Activated T-helper 1 cell treated with Interleukin-2 at 50 U/mL for 16 hours (primary cell): ENCODE measurements at places on chromosomes 1 and 21.

GRCh38 chr1:77899647-77900320 is 11.4 kb downstream of the NEXN start:
- DNase-seq: no peak

DNA sequence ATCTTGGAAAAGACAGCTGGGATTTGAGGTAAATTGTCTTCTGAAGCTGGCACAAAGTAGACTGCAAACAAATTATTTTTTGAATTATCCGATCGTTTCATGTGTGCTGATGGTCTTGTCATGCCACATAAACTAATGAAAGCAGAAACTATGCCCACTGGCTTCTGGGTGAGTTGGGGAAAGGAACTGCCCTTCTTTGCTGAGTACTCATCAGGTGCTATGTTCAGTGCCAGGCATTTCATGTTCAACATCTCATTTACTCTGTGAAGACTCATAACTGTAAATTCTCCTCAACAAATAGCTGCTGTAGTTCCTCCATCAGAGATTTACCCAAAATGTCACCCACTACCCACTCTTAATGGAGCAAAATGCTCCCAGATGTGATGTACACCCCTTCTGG is 1.2 kb downstream of the TRIT1 start:
- DNase-seq: no peak

DNA sequence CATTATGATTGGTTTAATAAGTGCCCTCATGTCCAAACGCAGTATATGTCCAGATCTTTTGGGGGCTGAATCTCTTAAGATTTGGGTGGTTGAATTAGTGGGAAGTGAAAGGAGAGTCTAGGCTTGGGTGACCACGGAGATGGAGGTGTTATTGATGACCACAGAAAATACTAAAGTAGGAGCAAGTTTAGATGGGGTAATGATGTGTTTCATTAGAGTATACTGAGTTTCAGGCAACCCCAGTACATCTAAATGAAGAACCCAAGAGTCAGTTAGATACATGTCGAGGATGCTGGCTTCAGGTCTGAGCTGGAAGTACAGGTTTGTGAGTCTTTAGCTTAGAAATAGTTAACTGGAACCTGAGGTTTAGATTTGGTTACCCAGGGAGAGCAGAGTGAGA is 6.5 kb upstream of the ZZZ3 start:
- DNase-seq: no peak

GRCh38 chr1:10675813-10676212 is 120.6 kb downstream of the CASZ1 start:
- DNase-seq: no peak

DNA sequence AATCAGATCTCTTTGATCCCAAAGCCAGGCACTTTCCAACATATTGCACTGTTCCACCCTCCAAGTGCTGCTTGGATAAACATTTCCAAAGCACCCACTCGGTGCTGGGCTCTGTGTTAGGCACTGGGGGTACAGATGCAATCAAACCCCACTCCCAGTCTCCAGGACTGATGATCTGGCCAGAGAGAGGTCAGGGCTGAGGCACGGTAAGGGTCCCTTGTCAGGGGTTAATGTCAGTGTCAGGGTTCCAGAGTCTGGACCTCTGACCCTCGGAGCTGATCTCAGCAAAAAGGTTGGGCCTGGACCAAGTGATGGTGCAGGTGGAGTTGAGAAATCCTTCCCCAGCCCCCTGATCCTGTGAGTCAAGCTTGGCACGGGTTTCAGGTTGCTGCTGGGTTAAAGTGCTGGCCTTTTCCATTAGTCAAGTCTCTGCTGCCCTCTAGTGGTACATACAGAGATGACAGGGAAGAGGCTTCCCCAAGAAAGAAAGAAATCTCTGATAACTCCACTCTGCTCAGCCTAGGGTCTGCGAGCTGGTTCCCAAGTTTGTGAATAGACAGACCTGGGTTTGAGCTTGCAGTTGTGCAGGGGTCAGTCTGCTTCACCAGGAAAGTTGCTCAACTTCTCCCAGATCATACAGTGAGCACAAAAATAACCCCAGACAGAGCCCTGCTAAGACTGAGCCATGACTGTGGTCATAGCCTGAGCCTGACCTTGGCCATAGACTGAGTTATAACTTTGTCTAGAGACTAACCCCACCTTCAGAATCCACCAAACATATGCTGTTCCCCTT is 74.6 kb downstream of the DMRTA2 start:
- no peak for DNase-seq

DNA sequence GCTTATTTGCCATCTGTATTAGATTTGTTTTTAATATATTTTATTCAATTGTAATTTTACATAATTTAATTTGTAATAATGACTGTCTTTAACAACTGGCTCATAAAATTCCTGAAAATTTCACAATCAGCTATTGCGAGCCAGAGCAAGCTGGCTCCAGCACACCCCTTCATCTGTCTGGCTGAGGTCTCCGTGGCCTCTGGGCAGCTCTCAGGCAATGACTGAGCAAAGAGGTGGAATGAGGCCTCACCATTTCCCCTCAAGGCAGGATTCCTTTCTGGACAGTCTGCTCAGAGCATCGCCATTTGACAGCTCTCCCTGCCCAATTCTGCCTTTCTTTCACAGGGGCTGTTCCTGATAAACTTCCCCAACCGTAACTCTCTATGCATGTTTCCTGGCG is 5.8 kb upstream of the KANK4 start:
- no peak for DNase-seq

DNA sequence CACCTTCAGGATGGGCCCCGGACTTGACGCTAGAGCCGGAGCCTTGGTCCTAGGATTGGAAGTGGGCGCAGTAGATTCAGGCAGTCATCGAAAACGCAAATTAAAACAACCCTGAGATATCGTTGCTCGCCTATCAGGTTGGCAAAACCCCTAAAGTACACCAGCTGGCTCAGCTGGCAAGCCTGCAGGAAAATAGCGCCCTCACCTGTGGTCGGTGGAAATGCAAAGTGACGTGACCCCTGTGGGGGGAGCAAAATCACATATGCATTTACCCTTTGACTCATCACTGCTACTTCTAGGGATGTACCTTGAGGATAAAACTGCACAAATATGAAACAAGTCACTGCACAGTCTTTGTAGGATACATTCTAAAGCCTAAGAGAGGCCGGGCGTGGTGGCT is 170.3 kb upstream of the TMEM51 start:
- no peak for DNase-seq

GRCh38 chr1:209513226-209513625 is 70.3 kb upstream of the CAMK1G start:
- DNase-seq: no peak

DNA sequence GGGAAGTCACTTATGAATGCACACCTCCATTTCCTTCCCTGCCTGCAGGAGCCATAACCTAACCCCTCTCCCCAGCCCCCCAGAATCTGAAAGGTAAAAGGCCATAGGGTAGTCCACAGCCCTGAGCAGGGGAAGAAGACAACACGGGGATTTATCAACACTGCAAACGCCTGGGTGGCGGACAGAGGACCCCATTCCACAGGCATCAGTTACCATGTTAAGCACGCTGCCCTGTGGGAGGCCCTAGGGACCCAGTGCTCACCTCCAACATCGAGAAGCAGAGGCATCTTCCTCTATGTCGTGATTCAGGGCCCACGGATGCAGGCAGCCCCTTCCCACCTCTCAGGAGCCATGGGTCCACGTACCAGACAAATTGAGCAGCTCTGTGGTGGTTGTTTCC is 523.8 kb downstream of the MATN1 start:
- DNase-seq: no peak

- DNase-seq: no peak
These were observed 11.1 kb downstream of the NOS1AP start for GRCh38 chr1:162080472-162081015.

GRCh38 chr1:205142102-205142469 is 20.3 kb upstream of the RBBP5 start:
- no peak for DNase-seq

DNA sequence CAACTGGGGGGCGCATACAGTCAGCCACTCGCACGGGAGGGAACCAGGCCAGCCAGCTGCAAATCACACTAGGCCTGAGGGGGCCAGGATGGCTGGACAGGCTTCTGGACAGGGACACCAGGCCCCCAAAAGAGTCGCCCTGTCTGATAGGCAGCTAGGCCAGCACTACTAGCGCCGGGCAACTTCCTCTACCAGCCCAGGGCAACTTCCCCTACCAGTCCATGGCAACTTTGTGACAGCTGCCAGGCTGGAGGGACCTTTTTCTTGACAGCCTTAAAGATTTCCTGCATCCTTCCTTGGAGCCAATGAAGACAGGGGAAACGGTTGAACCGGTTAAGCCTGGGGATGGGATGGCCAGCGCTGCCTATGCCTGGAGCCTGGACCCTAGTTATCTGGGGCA is 5.1 kb downstream of the IFFO2 start:
- no peak for DNase-seq

DNA sequence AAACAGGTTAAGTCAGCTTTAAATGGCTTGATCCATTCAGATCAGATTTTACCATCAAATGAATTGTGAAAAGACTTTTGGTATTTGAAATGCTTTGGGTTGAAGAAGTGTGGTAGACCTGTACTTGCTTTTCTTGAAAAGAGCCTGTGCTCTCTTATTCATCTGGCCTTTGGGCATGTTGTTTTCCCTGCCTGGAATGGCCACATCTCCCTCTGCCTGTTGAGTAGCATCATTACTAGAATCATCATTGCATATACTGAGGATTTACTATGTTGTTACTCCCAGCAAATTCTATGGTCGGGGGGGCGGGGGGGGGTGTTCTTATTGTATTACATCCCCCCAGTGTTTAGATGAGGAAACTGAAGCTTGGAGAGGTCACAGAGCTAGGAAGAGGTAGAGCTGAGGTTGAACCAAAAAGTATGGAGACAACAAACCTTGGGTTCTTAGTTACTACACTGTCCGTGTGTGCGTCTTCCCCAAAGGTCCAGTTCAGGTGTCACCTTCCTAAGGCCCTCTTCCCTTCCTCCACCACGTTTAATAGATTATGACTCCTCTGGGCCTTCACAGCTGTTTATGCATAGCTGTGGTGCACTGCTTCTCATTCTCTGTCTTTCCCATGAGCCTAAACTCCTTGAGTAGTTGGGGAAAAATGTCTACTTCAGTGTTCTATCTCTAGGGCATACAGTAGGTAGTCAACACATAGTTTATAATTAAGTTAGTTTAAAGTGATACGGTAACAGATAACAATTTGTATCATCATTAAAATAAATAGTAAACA is 246.4 kb upstream of the HOOK1 start:
- DNase-seq: no peak

DNA sequence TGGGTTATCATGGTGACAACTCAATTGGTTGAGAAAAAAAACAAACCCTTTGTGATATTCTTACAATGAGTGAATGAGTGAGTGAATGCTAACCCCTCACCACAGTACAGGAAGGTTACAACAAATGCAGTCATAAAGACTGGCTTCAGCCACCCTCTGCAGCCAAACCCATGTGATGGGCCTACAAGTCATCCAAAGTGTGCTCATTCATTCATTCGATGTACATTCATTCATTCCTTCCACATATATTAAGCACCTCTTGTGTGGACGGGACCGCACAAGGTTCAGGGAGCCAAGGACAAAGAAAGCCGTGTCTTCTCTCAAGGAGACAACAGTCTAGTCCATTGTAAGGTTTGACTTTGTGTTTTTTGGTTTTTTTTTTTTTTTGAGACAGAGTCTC is 49.4 kb downstream of the WDR4 start:
- no peak for DNase-seq

DNA sequence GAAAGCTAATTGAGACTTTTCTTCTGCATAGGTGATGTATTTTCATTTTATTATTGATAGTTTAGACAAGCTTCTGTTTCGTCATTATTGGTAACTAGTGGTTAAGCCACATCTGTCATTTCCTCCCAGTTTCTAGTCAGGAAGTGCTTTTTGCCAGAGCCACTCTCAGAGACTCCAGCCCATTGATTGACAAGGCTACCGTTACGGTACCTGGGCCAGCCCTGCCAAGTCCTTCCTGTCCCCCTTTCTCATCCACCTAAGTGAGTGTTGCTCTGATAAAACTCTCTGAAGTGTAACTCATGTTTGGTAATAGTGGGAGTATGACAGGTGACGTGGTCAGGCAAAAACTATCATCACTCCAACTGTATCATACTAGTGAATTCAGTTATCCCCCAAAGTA is 29.6 kb upstream of the AGL start:
- DNase-seq: peak; percentile 4

GRCh38 chr1:60133000-60133673 is 59.6 kb upstream of the C1orf87 start:
- no peak for DNase-seq

DNA sequence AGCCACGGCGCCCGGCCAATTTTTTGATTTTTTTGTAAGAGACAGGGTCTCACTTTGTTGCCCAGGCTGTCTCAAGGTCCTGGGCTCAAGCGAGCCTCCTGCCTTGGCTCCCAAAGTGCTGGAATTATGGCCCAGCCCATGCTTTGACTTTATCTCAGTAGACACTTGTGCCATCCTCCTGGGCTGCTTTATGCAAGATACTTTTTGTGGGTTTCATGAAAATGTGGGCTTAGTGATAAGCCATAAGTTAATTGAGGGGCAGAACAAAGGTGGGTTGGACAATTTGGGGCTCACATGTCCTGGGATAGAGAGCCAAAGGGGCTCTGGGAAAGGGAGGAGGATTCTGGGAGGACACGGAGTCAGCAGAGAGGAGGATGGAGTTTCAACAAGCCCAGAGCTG is 22.0 kb downstream of the ALPL start:
- DNase-seq: no peak

DNA sequence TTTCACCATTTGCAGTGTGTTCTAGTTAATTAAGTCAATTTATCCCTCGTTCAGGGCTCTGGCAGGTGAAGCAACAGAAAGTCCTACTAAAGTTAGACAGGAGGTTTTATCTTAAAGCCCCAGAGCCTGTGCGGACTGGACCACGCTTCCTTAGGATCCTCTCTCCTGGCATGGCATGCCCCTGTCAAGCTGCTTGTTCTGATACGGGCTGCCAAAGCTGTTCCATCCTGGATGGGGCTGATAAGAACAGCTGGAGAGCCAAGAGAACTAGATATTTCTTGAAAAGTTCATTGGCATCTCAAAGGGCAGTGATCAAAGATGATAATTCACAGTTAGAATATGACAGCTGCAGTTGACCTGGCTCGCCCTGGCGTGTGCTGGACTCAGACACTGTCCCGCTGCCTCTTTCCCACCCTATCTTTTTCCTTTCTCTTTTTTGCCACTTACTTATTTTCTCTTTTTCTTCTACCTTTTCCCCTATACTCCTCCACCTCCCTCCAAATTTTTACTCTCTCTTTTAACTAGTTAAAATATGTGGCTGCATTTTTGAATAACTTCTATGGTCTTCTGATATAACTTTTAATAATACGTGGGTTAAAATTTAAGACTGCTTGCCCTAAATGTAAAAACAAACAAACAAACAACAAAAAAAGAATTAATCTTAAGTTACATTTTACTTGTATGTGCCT is 96.7 kb downstream of the ABCA4 start:
- DNase-seq: no peak

- DNase-seq: no peak
These were observed 95.3 kb downstream of the FOXD2 start for GRCh38 chr1:47532921-47533792.
